ENCODE measurements at places on chromosomes 2 and 18. TPM values are rescaled to one million over a fixed set of nuclear protein-coding genes. Genes with fewer than 3 reads are reported as not detected.

GRCh38 chr2:47309472-47309951 is 93.4 kb upstream of the MSH2 start:
- DNase-seq, result no peak

ANO7 gene
- polyA plus RNA-seq, result 0.40 TPM

SP140 gene
- 1.5 TPM for polyA plus RNA-seq

DNA sequence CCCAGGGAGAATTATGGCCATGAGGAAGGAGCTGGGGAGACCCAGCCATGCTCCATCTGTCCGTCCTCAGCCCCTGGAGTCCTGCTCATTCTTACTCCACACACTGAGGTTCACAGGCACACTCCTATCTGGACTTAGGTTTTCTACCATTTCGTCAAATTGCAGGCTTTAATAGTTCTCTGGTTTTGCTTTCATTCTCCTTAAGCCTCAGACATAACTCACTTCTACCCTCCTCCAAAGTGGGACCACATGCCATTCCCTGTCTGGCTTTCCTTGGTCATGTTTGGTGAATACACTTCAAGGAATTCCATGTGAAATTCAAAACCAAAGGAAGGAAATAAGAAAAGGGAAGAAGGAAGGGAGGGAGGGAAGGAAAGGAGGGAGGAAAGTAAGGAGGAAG is 115.7 kb downstream of the CMPK2 start:
- DNase-seq, result no peak

TMEM200C gene
- 1.7 TPM for polyA plus RNA-seq

DNA sequence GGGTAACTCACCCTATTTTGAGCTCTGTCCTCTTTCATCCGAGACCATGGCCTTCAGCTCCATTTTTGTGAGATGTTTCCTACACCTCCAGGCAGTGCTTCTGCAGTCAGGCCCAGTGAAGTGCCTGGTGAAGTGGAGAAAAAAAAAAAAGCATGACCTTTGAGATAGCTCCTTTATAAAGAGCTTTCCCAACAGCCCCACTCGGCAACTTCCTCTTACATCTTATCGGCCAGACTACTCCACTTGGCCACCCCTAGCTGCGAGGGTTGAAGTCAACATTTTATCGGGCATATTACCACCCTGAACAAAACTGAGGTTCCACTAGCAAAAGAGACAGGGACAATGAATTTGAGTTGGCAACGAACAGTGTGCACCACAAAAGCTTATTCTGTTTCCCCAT is 124.8 kb upstream of the RNF152 start:
- DNase-seq, result no peak

DNA sequence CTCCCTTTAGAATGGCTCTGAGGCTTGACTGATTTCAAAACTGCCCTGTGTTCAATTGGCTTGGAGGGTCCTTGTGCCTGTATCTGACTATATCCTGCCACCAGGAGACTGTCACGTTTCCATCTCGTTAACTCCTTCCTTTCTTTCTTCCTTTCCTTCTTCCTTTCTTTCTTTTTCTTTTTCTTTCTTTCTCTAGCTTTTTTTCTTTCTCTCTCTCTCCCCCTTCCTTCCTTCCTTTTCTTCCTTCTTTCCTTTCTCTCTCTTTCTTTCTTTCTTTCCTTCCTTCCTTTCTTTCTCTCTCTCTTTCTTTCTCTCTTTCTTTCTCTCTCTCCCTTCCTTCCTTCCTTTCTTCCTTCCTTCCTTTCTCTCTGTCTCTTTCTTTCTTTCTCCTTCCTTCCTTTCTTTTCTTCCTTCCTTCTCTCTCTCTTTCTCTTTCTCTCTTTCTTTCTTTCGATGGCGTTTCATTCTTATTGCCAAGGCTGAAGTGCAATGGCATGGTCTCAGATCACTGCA is 38.1 kb upstream of the EML6 start:
- no peak for DNase-seq

SLC35F6 gene
- polyA plus RNA-seq, result 31.4 TPM

GRCh38 chr2:218271865-218272530 is 1.7 kb downstream of the PNKD start:
- DNase-seq, result no peak
